ENCODE measurements at places on chromosomes 4 and X.

DNA sequence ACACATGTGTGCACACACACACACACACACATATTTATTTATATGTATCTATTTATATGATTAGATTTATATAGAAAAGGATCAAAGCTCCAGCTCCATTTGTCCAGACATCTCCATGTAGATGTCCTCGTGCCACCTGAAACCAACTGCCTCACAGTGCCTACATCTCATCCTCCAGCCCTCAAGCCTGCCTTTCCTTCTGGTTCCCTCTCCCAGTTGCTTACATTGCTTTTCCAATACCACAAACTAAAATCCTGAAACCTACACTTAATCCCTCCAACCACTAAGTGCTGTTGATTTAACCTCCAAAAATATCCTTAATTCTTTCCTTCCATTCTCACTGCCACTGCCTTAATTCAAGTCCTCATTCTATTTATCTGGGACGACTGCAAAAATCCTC is 51.4 kb downstream of the STBD1 start:
- no peak for DNase-seq

DNA sequence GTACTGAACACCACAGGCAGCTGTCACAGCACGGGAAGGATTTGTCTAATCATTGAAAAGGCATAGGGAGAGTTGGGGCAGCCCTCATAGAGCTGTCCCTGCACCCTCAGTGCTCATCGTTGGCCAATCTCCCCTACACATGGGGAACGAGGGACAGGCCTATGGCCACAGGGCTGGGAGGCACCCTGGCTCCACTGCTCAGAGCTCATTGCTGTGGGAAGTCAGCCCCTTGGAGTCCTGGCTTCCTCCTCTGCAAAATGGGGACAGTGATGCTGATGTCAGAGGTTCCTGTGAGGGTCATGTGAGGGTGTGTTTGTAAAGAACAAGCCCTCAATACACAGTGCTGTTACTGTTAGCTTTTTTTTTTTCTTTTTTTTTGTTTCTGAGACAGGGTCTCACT is 19.3 kb upstream of the HTRA3 start:
- DNase-seq = no peak

GRCh38 chrX:139971394-139971749 is 6.1 kb upstream of the CXorf66 start:
- DNase-seq = no peak

GRCh38 chr4:43380093-43380492 is 487.6 kb downstream of the GRXCR1 start:
- DNase-seq = no peak

GRCh38 chrX:102832661-102833060 is 104.4 kb upstream of the RAB40AL start:
- no peak for DNase-seq

DNA sequence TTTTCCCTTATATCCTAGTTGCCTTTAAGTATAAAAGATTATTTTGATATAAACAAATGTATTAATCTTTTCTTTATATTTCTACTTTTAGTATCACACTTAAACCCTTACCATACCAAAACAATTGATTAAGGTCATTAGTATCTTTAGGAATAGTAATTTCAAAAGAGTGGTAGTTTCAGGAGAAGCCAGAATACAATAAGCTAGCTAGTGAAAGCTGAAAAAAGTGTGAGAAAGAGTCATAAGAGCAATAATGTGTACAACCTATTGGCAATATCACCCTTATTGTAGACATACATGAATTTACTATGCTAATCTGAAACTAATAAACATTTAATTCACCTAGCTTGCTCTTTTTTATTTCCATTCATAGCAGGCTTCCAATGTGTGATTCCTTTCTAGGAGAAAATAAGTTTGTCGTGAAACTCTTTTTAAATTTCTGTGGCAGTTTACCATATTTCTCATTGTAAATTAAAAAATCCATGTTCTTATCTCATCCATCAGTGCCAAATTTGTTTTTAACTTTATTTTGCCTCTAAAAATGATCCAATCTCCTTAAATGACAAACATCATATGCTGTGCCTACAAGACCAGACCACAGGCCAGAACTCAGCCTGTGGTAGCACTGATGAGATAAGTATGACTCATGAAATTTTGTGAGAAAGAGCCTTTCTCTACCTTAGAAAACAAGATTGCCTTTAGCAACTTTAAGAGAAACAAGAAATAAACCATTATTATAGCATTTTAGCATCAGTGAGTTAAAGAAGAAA is 8.1 kb downstream of the NEK1 start:
- no peak for DNase-seq

- DNase-seq = no peak
These were observed 18.4 kb downstream of the DKK2 start for GRCh38 chr4:107017443-107018343.

DNA sequence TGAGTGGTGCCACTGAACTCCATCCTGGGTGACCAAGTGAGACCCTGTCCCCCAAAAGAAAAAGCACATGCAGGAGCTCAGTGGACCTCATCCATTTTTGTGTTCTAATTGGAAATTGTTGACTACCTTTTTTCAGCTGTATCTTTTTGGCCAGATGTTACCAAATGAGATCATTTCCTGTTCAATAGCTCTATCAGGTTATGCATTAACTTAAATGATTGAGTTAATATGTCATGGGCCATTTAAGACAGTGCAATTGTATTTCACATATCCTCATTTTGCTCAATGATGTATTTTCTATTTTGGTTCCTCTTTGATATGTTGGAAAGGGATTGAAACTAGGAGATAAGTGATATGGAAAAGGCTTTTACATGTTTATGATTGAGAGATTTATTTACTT is 26.2 kb upstream of the RHOH start:
- DNase-seq = no peak
